Amygdala (tissue), 56 donors: ENCODE measurements at places on chromosomes 4 and X.

DNA sequence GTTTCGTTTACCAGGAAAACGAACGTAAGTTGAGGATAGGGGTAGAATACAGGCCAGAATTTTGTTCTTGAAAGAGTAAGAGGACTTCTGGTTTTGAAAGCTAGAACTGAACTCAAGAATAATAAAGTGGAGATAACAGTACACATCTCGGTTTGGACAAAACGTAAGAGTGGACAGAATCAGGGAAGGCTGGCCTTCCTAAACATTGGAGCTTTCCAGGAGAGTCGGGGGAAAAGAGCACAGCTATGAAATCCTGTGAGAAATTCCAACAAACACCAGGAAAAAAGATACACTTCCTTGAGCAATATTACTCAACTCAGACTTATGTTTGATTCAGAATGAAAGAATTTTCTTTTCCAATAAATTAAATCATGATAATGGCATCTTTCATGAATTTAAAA, 1.2 kb downstream of the CTSO start:
- no peak for DNase-seq

GRCh38 chrX:39019056-39019455, 217.8 kb downstream of the MID1IP1 start:
- no peak for DNase-seq

- no peak for DNase-seq
Observed at GRCh38 chrX:153924149-153924861, 1.8 kb downstream of the ARHGAP4 start.

- DNase-seq, result no peak
Observed at GRCh38 chr4:85499573-85499972, 24.6 kb downstream of the ARHGAP24 start.

DNA sequence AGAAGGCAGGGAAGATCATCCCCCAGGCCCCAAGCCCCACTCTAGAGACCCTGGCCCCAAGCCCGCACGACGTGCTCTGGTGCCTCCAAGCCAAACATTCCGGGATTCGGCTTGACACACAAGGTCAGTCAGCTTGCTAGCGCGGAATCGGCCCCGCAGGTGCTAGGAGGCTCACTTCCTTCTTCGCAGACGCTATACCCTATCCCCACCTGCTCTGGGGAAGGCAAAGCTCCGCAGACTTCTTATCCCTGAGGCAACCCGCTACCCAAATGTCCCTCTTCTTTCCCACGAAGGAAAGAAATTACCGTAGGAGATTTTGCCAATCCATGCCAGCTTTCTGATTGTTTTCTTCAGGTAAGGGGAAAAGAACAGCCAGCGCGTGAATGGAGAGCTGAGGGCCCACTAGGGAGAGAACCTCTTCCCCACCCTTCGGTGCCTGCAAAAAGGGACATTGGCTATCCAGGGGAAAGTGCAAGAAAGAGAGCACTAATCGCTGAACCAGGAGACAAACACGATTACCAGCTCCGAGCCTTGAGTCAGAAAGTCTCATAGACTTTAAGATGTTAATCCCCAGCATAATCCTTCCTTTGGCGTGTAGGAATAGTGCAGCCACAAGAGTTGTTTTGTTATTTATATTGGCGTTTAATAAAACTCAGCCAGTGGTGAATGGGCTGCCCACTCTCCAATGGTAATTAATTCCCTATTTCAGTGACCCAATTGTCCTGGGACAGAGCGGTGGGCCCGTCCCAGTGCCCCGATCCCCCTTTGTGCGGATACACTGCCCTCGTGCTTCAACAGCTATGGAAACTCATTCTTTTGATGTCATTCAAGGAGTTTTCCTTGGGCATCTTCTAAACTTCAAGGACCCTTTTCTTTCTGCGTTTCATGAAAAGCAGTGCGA, 5.4 kb upstream of the NEUROG2 start:
- no peak for DNase-seq
